ENCODE measurements at places on chromosomes 4 and X.
A peak's percentile ranks its signal among the peaks of the same experiment; 100 is the strongest.

GRCh38 chr4:103498161-103499070, 221.4 kb downstream of the TACR3 start:
- DNase-seq = peak; percentile 80

GRCh38 chr4:74158466-74159142, 686 bp downstream of the MTHFD2L start:
- DNase-seq = no peak

DNA sequence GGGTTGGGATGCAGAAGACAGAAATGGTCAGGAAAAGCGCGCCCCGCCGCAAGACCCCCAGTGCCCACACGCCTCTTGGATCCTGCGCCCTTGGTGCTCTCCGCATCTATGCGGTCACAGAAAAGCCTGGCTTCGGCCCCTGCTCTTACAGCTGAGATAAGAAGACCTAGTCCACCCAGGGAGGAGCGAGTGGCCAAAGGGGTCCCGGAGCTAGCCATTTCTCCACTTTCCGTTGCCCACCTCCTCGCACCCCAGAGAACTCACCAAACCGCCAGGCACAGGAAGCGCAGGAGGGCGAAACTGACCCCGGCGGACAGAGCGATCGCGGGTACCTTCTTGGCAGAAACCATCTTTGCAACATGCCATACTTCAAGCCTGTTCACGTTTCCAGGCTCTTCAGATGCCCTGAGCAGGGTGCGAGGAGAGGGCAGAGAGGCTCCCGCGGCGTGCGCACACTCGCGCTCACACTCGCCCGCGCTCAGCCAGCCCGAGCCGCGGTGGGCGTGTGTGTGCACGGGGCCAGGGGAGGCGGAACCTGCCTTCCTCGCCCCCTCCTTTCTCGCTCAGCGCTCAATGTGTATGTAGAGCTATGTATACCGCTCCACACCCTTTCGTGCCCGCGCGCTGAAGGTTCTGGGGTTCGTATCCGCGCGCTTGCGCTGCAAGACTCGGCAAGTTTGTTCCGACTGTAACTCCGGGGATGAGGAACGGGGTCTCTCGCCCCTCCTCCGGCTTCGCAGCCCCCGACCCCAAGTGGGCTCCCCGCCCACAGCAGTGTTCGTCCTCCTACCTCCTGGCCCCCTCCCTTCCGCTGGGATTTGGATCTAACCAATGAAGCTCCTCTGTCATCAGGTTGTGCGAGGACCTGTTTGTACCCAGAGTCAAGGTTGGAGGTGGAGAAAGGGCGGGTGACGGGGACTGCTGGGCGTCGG, at the start of gene GABRA4:
TSS of gene GABRA4 (minus strand) at position 507 of the 932 bp plus-strand sequence. CDS start at position 350, 157 bp downstream.
- DNase-seq = no peak

GRCh38 chr4:156892805-156893204, 78.8 kb downstream of the PDGFC start:
- DNase-seq = no peak

GRCh38 chr4:181835348-181835747, 407.9 kb upstream of the TENM3 start:
- DNase-seq = no peak

DNA sequence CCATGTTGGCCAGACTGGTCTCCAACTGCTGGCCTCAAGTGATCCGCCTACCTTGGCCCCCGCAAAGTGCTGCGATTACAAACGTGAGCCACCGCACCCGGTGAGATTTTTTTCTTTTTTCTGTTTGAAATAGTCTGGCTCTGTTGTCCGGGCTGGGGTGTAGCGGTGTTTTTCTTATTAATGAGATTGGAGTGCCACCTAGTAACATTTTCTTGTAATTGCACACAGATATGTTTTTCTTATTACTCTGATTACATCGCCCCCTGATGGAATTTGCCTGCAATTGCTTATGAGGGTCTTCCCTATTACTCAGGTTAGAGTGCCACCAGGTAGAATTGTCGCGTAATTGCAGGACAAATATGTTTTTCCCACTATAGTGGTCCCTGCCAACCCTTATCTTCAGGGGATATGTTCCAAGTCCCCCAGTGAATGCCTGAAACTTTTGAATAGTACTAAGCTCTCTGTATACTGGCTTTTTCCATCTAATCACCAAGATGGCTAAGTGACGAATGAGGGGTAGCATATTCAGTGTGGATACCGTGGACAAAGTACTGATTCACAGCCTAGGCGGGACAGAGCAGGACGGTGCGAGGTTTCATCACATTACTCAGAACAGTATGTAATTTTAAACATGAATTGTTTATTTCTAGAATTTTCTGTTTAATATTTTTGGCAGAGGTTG, 8.6 kb upstream of the PDHA1 start:
- no peak for DNase-seq

DNA sequence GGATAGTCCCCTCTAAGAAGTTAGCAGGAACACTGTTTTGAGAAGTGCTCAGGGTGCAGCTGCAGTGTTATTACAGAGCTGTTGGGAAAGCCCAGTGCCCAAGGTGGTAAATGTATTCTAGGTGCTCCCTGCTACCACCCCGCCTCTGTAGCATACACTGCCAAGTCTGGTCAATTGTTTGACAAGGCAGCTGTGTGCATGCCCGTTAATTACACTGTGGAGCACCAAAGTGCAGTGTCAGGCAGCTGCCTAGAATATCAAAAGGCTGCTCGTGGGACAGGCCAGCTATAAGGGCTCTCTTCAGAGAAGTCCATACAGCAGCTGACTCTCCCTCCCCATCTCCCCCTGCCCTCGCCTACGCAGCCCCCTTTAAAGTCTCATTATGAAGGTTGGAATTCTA, 99.9 kb upstream of the KLHL13 start:
- no peak for DNase-seq

DNA sequence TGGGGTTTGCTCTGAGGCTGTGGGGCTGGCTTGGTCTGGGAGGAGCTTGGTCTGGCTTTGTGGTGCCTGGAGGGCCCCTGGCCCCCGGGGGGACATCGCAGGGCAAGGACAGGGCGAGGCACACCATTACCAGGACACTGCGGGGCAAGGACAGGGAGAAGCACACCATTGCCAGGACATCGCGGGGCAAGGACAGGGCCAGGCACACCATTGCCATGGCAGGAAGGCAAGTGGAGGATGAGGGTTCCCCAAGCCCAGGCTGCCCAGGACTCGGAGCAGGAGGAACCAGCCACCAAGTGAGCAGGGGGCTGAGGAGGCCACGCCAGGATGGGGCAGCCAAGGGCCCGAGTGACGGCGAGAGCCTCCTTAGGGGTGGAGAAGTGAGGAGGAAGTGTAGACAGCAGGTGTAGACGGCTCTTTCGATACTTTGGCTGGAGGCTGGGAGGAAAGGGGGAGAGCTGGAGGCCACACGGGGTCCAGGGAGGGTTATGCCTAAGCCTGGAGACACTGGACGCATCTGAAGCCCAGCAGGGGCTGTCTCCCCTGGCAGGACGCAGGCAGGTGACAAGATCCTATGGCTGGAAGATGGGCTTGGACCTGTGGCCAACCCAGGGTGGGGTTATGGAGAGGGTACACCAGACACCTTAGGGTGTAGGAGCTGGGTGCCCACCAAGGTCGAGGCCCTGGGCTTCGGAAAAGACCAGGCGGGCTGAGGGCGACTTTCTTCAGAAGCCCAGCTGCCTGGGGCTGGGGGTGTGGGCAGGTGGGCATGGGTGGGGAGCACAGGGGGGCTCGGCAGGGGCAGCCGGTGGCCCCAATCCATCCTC, 7.3 kb downstream of the NKX1-1 start:
- no peak for DNase-seq

GRCh38 chr4:88803600-88804096, 106.0 kb upstream of the NAP1L5 start:
- DNase-seq = peak; percentile 96

DNA sequence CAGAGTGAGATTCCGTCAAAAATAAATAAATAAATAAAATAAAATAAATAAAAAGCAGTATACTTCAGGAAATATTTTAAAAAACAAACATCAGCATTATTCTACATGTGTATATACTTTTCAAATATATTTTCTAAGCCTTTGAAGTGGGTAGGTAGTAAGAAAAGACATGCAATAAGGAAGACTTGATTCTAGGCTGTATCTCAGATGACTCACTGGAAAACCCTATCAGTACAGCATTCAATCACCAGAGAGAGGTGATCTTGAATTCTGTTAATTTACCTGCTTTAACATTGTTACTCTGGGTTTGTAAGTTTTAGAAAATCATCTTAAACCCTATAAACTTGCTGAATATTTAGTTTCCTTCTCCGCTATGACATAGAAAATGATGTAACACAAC, 106.6 kb upstream of the NAP1L5 start:
- no peak for DNase-seq

- no peak for DNase-seq
These were observed 20.5 kb upstream of the BLTP1 start for GRCh38 chr4:122131562-122132157.

DNA sequence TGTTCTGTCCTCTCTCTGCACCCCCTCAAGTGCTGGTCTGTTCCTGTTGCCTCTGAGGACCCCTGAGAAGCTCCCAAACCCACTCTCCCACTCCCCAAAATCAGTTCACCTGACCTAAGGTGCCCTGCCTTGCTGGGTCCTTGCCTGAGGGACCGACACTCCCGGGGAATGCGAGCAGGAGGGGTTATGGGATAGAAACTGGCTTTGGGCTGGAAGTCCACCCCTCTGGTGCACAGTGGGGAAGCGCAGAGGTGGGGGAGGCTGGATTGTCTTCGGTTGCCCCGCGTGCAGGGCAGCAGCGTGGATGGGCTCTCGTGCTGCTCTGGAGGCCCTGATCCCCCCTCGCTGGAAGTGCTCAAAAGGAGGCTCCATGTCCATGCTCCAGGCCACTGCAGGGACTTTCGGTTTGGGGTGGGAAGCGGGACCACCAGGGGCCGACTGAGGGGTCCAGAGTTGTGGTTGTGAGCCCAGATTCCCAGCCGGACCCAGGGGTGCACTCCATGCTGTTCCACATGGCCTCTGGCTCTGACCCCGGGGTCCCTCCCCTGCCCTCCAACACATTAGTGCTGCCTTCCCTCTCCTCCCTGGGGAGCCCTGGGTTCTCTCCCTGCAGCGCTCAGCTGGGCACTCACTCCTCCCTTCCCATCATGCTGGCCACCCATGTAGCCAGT, 7.6 kb downstream of the SORCS2 start:
- no peak for DNase-seq

DNA sequence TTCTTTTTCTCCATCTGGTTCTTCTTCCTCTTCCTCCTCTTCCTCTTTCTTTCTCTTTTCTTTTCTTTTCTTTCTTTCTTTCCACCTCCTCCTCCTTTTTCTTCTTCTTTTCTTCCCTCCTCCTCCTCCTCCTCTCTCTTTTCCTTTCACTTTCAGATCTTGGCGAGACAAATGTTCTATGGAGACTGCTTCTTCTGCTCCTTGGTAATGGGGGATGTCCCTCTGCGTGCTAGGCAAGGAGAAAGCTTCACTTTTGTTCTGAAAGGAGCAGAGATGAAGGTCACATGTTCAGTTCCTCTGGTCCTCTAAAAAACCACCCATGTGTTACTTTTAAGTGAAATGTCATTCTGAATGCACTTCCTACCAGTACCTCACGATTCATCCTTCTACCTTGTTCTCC, 33.2 kb downstream of the NBDY start:
- DNase-seq = no peak

GRCh38 chr4:8215001-8215427, 15.9 kb downstream of the SH3TC1 start:
- peak; percentile 74 for DNase-seq
